ENCODE measurements at places on chromosomes 4 and X.
A peak's percentile ranks its signal among the peaks of the same experiment; 100 is the strongest.

- no peak for DNase-seq
Observed at GRCh38 chr4:24895461-24895860, 17.4 kb downstream of the CCDC149 start.

- no peak for DNase-seq
Observed at GRCh38 chr4:186762865-186763264, 39.2 kb upstream of the FAT1 start.

DNA sequence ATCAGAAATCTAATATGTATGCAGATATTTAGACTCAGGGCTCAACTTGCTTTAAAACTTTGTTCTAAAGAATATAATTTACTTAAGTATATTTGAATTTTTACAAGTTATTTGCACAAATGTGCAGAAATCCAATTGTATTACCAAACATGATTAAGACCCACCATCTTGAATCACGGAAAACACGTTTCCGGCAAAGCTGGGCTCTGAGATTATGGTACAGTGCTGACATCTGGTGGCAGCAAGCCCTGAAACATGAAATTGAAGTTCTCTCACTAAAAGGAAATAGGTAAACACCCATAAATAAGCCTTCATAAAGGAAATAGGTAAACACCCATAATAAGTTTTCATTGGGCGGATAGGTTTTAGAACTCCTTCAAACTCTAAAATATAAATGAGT, 98.3 kb upstream of the MAOA start:
- peak; percentile 55 for DNase-seq

GRCh38 chrX:28590396-28590795, 3.1 kb downstream of the IL1RAPL1 start:
- no peak for DNase-seq

GRCh38 chr4:85268188-85268587, 206.8 kb upstream of the ARHGAP24 start:
- no peak for DNase-seq

GRCh38 chr4:123378794-123379193, 17.8 kb upstream of the SPRY1 start:
- DNase-seq = no peak
